Diencephalon (tissue), 1 donor: ENCODE measurements at places on chromosomes 16 and 17. TPM values are rescaled to one million over a fixed set of nuclear protein-coding genes. Genes with fewer than 3 reads are reported as not detected.

Gene KRT25
- total RNA-seq: not detected

Gene RBL2
- total RNA-seq: 81.2 TPM

Gene C16orf96
- total RNA-seq: 0.46 TPM

Gene CLEC18B
- total RNA-seq: 2.3 TPM
